ENCODE measurements at places on chromosomes 7 and 10. TPM values are rescaled to one million over a fixed set of nuclear protein-coding genes. Genes with fewer than 3 reads are reported as not detected.

Gene SHH
- 8.0 TPM for polyA plus RNA-seq

Gene FAM25C
- not detected for polyA plus RNA-seq

Gene TEX36
- polyA plus RNA-seq, result not detected

Gene HEPACAM2
- polyA plus RNA-seq, result 15.0 TPM

Gene LIPF
- polyA plus RNA-seq, result not detected

Gene ANXA8
- 296 TPM for polyA plus RNA-seq

Gene MARCHF5
- polyA plus RNA-seq, result 62.2 TPM

Gene PTPN20
- polyA plus RNA-seq, result not detected

- no peak for DNase-seq
These were observed 299.0 kb downstream of the RPS24 start for GRCh38 chr10:78332657-78333056.

- DNase-seq, result peak; percentile 85
These were observed 4.6 kb downstream of the BMI1 start for GRCh38 chr10:22325272-22326144.

GRCh38 chr10:131131726-131132591 is 179.6 kb downstream of the TCERG1L start:
- DNase-seq, result no peak

DNA sequence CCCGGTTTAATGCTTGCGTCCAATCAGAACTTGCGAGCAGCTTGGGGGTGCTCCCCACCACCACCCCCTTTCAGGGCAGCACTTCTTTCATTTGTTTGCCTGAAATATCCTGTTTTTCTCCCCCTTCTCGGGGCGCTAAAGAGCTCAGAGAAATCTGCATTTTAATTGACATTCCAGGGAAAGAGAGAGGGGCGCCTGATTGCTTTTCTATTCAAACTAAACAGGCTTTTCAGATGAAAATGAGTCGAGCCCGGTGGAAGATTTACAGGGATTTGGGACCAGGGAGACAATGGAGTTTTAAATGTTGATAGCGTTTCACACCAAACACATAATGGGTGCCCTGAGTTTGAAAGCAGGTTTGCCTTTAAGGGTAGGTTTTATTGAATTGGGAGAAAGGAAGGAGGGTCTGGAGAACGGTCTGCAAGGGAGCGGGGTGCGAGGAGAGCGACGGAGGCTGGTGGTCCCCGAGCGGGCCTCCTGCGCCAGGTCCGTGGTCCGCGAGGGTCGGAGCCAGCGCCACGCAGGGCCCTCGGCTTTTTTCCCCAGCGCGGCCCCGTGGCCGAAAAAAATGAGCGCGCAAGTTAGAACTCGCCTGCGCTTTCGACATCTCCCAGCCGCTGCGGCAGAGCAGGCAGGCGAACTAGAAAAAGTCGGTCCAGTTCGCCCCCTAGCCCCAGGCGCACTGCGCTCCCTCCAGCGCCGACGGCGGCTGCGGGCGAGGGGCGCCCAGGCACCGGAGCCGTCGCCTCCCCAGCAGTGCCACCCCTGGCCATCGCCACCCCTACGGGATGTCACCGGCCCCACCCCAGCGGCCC is 1.3 kb downstream of the FGFR2 start:
- DNase-seq, result peak; percentile 85

DNA sequence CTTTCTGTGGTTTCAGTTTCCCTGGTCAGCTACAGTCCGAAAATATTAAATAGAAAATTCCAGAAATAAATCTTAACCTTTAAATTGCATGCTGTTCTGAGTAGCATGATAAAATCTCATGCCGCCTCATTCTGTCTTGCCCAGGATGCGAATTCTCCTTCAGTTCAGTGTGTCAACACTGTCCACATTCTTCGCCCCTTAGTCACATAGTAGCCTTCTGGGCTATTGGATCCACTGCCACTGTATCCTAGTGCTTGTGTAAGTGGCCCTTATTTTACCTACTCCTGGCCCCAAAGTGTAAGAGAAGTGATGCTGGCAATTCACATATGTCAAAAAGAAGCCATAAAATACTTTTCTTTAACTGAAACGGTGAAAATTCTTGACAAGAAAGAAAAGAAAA is 129.6 kb downstream of the ZWINT start:
- DNase-seq, result no peak

DNA sequence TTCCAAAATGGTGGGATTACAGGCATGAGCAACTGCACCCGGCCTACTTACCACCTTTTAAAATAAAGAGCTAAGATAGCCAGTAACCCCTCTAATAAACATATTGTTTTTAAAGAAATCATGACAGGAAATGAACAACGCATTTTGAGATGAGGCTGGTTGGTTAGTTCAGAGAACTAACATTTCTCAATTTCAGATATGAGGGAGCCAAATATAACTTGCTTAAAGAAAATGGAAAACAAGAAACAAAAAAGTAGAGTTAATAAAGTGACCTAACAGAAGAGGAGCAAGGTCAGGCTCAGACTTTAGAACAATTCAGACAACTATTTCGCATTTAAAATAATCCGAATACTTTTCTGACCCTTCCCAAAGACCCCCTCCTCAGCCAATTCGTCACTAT is 254.9 kb upstream of the PHF14 start:
- DNase-seq, result no peak

DNA sequence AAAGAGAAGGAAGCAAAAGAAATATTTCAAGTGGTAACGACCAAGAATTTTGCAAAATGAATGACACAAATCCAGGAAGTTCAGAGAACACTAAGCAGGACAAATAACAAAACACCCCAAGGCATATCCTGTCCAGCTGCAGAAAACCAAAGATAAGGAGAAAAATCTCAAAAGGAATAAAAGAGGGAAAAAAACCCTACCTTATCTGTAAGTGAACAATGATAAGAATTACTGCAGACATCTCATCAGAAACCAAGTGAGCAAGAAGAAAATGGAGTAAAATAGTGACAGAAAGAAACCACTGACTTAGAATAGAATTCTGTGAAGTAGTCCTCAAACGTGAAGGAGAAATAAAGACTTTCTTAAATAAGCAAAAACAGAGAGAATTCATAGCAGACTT is 21.8 kb downstream of the CARD11 start:
- no peak for DNase-seq

- no peak for DNase-seq
These were observed 107.2 kb downstream of the ARHGAP21 start for GRCh38 chr10:24616536-24616935.

- peak; percentile 89 for DNase-seq
These were observed 51.3 kb upstream of the TCF7L2 start for GRCh38 chr10:112898540-112899390.

GRCh38 chr7:123285076-123285700 is 85.4 kb upstream of the SLC13A1 start:
- DNase-seq, result no peak

DNA sequence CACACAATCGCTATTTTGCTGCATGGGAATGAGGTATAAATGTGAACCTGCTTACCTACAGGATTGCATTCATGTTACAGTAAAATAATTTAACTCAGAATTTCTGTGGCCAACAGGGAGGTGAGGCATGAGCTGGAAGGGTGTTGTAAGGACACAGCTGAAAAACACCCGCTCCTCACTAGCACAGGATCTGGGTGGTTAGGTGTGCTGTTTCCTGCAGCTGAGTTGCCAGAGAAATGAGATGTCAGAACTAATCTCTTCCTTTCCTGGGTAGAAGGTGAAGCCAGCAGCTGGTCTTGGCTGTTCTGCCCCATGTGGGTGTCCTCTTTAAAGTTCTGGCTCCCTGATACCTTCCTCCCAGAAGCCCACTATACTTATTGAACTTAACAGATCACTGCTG is 39.0 kb upstream of the ZNF438 start:
- DNase-seq, result no peak

DNA sequence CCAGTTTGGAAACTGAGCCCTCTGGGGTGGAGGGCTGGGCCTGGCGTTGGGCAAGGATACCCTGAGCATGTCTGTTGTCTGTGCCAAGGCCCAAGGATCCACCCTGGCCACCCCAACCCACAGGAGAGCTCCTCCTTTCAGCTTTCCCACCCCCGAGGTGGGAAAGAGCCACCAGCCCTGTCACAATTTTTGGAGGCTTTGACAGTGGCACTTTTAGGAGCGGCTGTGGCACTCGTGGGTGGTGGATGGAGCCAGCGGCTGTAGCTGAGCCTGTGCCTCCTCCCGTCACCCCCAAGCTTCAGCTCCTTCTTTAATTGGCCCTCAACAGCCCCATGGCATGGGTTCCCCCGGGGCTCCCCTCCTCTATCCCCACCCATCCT is 18.2 kb upstream of the ZNF862 start:
- DNase-seq, result no peak

- no peak for DNase-seq
These were observed 4.6 kb downstream of the CHST3 start for GRCh38 chr10:71968553-71969474.

DNA sequence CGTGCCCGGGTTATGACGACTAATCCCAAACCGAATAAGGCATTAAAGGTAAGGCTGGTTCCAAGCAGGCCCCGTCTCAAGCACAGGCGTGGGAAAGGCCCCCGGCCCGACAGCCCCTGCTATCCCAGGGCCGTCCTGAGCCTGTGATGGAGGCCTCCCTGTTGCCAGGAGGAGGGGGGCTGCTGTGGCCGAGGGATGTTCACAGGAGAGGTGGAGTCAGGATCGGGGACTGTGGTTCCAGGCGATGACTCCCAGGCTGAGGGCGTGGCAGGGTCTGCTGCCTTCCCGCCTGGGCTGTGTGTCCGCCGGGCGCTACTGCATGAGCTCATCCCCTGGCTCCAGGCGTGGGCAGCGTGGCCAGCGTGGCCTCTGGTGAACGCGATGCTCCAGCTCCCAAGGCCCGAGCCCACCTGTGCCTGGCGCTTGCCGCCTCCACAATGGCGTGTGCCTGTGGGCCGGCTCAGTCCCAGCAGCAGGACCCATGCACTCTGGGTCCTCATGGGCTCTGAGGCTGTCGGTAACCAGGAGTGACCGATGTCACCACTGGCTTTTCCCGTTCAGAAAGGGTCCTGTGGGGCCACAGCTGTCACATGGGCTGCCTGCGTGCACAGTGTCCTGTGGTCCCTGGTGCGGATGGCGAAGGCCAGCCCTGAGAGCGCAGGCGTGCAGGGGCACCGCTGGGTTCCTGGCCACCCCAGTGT is 8.8 kb downstream of the MAFK start:
- peak; percentile 47 for DNase-seq

GRCh38 chr7:139382439-139382838 is 22.7 kb downstream of the LUC7L2 start:
- DNase-seq, result no peak

DNA sequence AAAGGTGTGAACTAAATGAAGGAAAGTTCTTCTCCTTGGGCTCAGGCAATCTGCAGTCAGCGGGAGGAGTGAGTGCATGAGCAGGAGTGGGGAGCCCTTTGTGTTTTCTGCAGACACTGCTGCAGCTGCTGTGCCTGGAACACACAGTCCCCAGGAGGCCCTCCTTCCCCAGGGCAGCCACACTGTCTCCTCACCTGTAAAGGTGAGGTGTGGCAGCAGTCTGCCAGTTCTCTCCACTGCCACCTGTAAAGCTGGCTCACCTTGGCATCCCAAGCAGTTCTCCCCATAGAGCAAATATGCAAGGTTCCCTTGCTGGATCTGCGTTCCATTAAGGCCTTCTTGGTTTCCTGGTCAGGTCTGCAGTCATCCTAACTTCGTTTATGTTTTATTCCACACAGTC is 5.2 kb upstream of the VWC2 start:
- DNase-seq, result no peak

- DNase-seq, result no peak
These were observed 30.2 kb downstream of the PTPRE start for GRCh38 chr10:127937069-127937468.

DNA sequence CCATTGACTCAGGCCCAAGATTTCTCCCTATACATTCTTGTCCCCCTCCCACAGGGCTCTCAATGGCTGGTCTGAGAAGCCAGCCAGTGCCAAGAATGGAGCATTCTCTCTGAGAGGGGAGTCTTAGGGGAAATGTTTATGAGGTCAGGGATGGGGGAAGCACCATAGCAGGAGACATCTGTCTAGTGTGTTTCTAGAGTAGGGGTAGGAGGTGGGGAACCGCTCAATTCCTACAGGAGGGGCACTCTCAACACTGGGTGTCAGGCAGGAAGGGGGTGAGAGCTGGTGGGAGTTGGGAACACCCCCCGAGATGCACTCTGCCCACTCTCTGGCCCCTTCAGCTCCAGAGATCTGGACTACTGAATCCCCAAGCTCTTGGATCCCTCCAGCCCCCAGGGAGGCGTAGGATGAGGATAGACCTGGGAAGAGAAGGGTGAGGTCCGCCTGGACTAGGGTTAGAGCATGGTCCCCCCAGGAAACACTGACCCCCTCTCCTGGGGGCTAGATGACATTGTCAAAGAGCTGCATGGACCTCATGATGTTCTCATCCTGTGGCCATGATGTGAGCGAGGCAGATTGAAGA is 8.7 kb upstream of the OGA start:
- no peak for DNase-seq

DNA sequence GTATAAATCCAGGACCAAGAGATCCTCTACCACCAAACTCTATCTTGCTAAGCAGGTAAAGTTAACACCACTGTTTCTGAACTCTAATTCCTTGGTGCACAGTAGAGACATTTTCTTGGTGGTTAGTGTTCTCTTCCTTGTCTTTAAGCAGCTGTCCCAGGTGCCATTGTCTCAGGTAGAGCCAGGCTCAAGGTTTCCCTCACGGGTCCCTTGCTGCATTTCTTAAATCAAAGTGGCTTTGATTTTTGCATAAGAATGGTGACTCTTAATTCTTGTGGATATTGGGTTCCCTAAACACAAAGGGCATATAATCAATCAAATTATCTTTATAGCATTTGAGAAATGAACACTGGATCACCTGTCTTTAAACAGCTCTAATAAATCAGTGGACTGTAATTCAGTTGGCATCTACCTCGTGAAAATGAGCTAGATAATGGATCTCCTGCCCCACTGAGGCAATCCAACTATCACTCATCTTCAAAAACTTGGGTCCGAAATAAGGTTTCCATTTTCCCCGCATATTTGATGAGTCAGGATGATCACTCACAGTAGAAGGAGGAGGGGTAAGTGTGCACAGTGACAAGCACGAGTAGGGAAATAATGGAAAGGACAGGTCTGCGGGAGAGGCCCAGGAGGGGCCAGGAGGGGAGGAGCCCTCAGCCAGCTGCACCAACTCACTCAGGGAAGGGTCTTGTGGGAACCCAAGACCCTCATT is 2.4 kb downstream of the ABCC2 start:
- no peak for DNase-seq

DNA sequence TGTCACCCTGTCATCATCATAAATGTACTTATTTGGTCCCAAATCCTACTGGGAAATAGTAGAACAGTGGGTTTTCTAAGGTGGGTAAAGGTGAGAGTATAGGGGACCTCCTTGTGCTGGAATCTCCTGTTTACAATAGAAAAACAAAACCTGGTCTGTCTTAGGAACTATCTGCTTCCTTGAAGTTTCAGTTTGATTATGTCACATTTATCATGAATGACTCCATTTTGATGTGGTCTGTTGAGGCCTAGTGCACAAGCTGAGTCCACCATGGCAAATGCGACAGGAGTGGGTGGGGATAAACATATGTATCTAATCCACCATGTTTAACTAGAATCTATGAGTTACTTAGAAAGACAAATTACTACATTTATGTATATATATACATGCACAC is 13.0 kb upstream of the REPIN1 start:
- DNase-seq, result no peak

GRCh38 chr7:110317541-110318265 is 773.2 kb upstream of the LRRN3 start:
- no peak for DNase-seq
